ENCODE measurements at places on chromosomes 1 and 21.

DNA sequence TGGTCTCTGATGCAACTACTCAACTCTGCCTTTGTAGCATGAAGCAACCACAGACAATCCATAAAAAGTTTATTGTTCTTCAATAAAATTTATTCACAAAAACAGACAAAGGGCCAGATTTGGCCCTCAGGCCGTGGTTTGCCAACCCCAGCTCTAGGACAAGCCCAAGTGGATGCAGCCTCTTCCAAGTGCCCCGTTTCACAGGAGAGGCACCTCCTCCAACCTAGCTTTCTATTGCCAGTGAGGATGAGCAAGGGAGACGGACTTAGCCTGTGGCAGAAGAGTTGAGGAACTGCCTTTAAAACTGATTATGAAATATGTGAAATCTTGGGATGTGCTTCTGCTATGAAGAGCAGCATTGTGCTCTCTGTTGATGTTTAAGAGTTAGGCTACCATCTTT is 105.4 kb downstream of the PSMG1 start:
- DNase-seq, result no peak

DNA sequence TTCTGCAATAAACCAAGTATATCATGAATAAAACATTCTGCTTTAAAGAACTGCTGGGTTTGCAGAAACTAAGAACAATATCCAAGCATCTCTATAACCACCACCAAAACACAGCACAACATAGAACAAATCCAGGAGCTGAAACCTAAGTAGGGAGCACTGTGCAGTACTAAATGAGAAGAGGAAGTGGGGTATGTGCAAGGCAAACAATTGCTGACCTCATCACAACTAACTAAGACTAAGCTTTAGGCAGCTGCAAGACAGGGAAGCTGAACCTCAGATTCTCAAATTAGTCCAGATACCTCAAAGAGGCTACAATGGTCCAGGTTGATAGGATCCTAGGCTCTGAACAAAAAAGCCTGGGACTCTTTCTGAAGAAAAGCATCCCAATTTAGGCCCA is 172.6 kb downstream of the SLC44A5 start:
- no peak for DNase-seq

DNA sequence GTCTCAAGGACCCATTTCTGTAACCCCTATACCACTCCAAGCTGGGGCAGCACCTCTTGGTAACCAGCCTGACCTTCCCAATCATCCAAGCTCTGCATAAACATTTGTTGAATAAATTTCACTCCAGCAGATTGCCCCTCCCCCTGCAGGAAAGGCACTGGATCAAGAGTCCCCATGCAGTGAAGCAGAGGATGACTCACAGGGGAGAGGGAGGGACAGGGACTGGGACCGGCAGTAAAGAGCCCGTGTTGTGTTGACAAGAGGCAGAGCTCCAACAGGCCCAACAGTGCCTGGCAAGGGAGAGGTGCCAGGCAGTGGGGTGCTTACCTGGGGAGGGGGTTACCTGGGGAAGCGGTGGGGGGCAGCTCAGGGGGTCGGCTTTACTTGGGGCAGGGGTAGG is 32.3 kb downstream of the SLC9A1 start:
- DNase-seq, result no peak

DNA sequence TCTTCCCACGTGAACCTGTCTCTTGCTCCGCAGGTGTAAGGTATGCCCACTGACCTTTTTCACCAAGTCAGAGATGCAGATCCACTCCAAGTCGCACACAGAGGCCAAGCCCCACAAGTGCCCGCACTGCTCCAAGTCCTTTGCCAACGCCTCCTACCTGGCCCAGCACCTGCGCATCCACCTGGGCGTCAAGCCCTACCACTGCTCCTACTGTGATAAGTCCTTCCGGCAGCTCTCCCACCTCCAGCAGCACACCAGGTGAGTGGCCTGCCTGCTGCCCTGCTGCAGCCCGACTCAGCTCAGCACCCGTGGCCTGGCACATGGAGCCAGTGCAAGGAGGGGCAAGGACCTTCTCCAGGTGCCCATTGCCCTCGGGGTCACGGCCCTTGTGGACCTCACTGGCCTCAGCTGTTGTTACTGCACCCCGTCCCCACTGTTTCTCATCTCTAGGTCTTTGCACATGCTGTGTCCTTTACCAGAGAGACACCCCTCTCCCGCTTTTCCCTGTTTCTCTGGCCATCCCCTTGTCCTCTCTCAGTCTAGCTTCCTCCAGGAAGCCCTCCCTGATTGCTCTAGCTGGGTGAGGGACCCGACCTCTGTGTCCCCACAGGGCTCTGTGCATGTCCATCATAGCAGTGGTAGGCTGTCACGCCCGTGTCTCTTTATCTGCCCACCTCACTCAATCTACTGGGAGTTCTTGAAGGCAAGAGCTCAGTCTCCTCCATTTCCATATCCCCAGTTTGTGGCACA is 25.4 kb downstream of the ZNF362 start:
- no peak for DNase-seq

- no peak for DNase-seq
These were observed 6.5 kb upstream of the CSTB start for GRCh38 chr21:43782431-43783097.

DNA sequence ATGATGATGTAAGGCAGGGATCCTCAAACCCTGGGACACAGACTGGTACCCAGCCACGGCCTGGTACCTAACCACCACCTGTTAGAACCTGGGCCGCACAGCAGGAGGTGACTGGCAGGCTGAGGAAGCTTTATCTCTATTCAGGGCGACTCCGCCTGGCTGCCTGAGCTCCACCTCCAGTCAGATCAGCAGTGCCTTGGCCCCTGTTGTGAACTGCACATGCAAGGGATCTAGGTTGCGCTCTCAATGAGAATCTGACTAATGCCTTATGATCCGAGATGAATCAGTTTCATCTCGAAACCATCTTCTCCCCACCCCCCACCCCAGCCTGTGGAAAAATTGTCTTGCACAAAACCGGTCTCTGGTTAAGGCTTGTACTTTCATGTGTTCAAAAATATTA is 4.2 kb downstream of the RNPC3 start:
- DNase-seq, result no peak

DNA sequence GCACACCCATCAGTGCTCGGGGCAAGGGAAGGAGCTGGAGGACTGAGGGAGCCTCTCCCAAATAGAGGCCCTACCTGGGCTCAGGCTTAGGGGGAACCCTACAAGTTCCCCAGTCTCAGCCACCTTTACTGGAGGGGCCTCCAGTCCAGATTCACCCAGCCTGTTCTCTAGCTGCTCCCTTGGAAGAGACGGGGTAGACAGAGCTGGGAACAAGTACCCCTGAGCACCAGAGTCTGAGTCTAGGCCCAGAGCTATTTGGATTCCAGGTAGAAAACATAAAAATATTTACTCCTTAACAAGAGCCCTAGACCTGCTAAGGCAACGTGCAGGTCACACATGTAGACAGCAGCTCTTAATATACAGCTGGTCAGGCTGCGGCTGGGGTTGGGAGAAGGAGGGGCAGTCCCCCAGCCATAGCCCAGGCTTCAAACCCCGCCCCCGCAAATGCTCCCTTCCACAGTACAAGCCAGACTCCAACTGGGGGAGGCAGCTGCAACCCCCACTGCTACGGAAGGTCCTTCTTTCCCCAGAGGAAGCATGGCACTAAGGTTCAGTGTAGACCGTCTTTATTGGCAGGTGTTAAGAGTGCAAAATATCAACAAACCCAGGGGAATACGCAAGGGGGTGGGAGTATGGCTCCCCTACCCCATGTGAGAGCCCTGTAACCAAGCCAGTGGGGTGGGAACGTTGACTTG is 8.0 kb downstream of the TENT5B start:
- no peak for DNase-seq

- no peak for DNase-seq
These were observed 154.9 kb upstream of the GREM2 start for GRCh38 chr1:240766831-240767230.

DNA sequence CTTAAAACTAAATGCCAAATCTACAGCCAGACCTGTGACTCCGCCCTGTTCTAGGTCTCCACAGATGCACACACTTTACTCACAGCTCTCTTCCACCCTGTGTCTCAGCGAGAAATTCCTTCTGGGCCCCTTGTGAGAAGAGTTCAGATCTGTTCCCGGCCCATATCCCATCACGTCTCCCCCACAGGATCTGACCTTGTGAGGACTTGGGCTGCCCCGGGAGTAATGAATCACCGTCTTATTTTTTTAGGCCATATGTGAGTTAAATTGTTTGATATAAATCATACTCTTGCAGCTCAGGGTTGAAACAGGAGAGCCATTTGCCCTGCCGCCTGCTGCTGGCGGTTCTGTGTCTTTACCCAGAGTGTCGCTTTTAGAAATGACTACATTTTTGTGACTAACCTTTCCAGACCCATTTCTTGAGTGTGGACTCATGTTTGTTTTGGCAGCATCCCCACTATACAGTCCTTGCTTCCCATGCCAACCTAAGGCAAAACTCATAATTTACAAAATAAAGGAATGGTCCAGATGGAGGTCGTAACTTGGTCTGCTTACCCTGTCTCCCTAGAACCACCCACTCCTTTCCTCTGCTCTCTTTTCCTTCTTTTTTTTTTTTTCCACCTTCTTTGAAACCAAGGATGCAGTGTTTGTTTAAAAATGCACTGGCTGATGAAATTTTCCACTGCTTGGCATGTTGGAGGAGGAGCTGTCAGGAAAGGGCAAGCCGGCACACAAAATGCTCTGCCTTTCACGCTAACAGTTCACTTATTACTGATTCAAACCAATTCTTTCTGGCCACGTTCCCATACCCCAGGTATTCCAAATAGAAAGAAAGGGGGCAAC is 98.0 kb upstream of the C1orf105 start:
- no peak for DNase-seq

GRCh38 chr1:87977145-87977544 is 648.5 kb downstream of the LMO4 start:
- no peak for DNase-seq

DNA sequence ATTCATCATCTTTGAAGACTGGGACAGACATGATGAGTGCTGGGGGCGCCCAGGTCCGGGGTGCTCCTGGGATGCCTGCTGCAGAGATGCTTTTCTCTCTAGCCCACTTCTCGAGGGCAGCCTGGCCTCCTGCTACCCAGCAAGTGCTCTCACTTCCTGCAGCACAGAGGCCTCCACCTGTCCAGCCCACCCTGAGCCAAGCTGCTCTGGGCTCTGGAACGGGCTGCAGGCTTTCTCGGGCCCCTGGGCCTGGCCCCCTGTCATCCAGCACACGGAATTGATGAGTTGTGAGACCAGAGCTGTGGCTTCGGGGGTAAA is 469.5 kb upstream of the VAMP3 start:
- DNase-seq, result no peak

DNA sequence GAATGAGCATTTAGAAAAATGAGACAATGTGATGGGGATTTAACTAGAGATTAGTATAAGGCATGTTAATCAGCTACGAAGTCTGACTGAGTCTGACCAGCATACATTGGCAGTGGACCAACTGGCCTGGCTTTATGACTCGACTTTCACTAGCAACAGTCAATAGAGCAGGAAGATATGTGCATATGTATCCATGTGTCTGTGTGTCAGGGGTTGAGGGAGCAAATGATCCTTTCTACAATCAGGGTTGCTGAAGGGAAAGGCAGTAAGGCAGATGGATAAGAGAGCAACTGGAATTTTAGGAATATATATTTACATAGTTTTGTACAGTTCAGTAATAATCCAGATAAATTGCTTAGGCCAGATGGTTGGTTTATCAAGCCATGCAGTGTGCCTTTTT is 645.6 kb downstream of the PLA2G4A start:
- DNase-seq, result no peak

- no peak for DNase-seq
These were observed 1.0 kb downstream of the DDAH1 start for GRCh38 chr1:85463731-85464496.

GRCh38 chr1:18581420-18581880 is 49.2 kb upstream of the PAX7 start:
- DNase-seq, result no peak

GRCh38 chr1:58845942-58846341 is 62.1 kb upstream of the JUN start:
- no peak for DNase-seq

DNA sequence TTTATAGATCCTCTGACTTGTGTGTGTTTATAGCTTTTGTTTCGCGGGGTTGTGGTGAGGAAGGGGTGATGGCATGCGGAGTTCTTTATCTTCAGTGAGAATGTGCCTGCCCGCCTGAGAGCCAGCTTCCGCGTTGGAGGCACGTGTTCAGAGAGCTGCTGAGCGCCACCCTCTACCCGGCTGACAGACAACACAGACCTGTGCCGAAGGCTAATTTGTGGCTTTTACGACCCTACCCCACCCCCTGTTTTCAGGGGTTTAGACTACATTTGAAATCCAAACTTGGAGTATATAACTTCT is 14.4 kb upstream of the CD101 start:
- DNase-seq, result no peak

- DNase-seq, result no peak
These were observed 395.9 kb downstream of the KCTD3 start for GRCh38 chr1:215963040-215963439.

- DNase-seq, result no peak
These were observed 56.0 kb downstream of the CD247 start for GRCh38 chr1:167462341-167462740.

GRCh38 chr1:244350027-244350426 is 101.7 kb downstream of the ADSS2 start:
- DNase-seq, result no peak

DNA sequence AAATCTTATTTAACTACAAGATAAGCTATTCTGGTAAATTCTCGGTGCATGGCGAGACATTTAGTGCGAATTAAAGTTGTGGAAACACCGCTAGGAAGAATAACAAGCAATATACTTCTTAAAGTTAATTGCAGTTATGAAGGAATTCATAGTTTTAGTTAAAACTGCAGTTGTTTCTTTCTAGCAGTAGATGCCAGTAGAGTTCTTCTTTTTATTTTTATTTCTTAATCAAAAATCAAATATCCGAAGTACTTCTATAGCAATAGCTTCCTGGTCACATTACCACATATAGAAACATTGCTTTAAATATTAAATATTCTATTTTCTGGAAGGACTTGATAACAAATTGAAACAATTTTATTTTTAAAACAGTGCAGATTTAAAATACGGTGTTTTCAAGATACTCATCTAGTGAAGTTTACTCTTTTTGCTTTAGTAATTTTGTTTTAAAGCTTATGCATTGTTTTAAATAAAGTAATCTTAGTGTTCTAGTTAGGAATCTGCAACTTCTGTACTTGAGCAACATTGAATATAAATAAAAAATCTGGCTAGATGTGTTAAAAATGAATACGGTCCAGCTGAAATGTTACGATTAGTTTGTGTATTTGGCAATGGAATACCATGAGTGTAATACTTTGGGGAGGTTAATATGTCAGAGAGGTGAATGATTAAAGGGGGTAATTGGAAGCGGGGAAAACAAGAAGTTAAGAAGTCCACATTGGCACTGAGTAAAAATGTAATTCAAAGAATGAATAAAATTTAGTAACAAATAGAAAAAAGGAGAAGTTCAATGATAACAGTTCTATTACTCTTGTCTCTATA is 2.7 kb upstream of the PRKACB start:
- no peak for DNase-seq

- DNase-seq, result no peak
These were observed 43.9 kb upstream of the COL6A2 start for GRCh38 chr21:46054031-46054430.

GRCh38 chr1:101241485-101242225 is 4.8 kb downstream of the S1PR1 start:
- no peak for DNase-seq

Measured in cerebellar nuclear complex (tissue), 1 donor.